Endothelial cell of umbilical vein (primary cell): ENCODE measurements at places on chromosomes 11 and 22.

GRCh38 chr11:131656179-131656838 is 285.9 kb downstream of the NTM start:
- H3K4me3 ChIP-seq = no peak overlapping the region
- no peaks in the 10 kb centered on the region for H3K36me3 ChIP-seq
- peaks cover 2% of the 10 kb centered on the region for H3K27me3 ChIP-seq
- no peaks in the 10 kb centered on the region for H3K4me1 ChIP-seq
- no peak for DNase-seq
- no peak overlapping the region for H3K27ac ChIP-seq

- no peaks in the 10 kb centered on the region for H3K36me3 ChIP-seq
- H3K27me3 ChIP-seq = no peaks in the 10 kb centered on the region
- H3K27ac ChIP-seq = no peak overlapping the region
- no peaks in the 10 kb centered on the region for H3K4me1 ChIP-seq
- DNase-seq = no peak
Observed at GRCh38 chr11:70717936-70718595, 319.7 kb downstream of the CTTN start.

- no peaks in the 10 kb centered on the region for H3K36me3 ChIP-seq
- H3K27me3 ChIP-seq = no peaks in the 10 kb centered on the region
- DNase-seq = peak; percentile 40
- H3K4me1 ChIP-seq = no peaks in the 10 kb centered on the region
Observed at GRCh38 chr11:120929664-120930154, 94.2 kb upstream of the TBCEL start.

DNA sequence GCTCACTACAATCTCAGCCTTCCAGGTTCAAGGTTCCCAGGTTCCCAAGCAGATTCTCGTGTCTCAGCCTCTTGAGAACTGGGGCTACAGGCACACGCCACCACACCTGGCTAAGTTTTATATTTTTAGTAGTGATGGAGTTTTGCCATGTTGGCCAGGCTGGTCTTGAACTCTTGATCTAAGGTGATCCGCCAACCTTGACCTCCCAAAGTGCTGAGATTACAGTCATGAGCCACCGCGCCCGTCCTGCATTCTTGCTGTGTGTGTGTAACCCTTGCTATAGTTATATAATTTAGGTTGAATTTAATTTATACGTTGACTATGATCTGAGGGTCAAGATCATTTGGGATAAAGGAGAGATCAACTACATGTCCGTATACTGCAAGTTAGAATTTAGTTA is 29.3 kb upstream of the ROBO3 start:
- H3K4me3 ChIP-seq = no peak overlapping the region
- H3K36me3 ChIP-seq = no peaks in the 10 kb centered on the region
- peaks cover 10% of the 10 kb centered on the region for H3K4me1 ChIP-seq
- DNase-seq = no peak
- peaks cover 37% of the 10 kb centered on the region for H3K27me3 ChIP-seq

GRCh38 chr11:95257456-95257971 is 26.5 kb upstream of the SESN3 start:
- H3K27me3 ChIP-seq = no peaks in the 10 kb centered on the region
- no peak for DNase-seq
- H3K4me3 ChIP-seq = no peak overlapping the region
- H3K4me1 ChIP-seq = no peaks in the 10 kb centered on the region
- H3K27ac ChIP-seq = no peak overlapping the region
